ENCODE measurements at places on chromosomes 4 and X. TPM values are rescaled to one million over a fixed set of nuclear protein-coding genes. Genes with fewer than 3 reads are reported as not detected.

The F8 gene
- total RNA-seq, result 5.8 TPM

The TEX13C gene
- not detected for total RNA-seq

The STK26 gene
- 2.2 TPM for total RNA-seq

The ADGRL3 gene
- total RNA-seq, result 0.79 TPM

The AFF2 gene
- total RNA-seq, result 0.42 TPM

The GABRB1 gene
- not detected for total RNA-seq

GRCh38 chr4:1795299-1796195 is 2.5 kb downstream of the FGFR3 start:
- no peaks in the 10 kb centered on the region for H3K27me3 ChIP-seq
- peak overlapping the region; percentile 33 for H3K27ac ChIP-seq
- H3K36me3 ChIP-seq, result no peaks in the 10 kb centered on the region
- peak overlapping the region; percentile 61 for H3K4me3 ChIP-seq
- DNase-seq, result peak; percentile 56

GRCh38 chrX:13793897-13794296 is 23.0 kb downstream of the GPM6B start:
- H3K27me3 ChIP-seq, result no peaks in the 10 kb centered on the region
- H3K36me3 ChIP-seq, result no peaks in the 10 kb centered on the region
- DNase-seq, result no peak
- no peak overlapping the region for H3K4me3 ChIP-seq
- H3K4me1 ChIP-seq, result no peaks in the 10 kb centered on the region

GRCh38 chrX:134513091-134513490 is 53.1 kb downstream of the HPRT1 start:
- no peaks in the 10 kb centered on the region for H3K36me3 ChIP-seq
- no peak overlapping the region for H3K27ac ChIP-seq
- no peaks in the 10 kb centered on the region for H3K4me1 ChIP-seq
- H3K4me3 ChIP-seq, result no peak overlapping the region
- DNase-seq, result no peak

- H3K36me3 ChIP-seq, result no peaks in the 10 kb centered on the region
- H3K27ac ChIP-seq, result no peak overlapping the region
- no peak for DNase-seq
- H3K27me3 ChIP-seq, result no peaks in the 10 kb centered on the region
- H3K4me3 ChIP-seq, result no peak overlapping the region
Measured at GRCh38 chr4:70359115-70359661, 1.4 kb upstream of the SMR3A start.

DNA sequence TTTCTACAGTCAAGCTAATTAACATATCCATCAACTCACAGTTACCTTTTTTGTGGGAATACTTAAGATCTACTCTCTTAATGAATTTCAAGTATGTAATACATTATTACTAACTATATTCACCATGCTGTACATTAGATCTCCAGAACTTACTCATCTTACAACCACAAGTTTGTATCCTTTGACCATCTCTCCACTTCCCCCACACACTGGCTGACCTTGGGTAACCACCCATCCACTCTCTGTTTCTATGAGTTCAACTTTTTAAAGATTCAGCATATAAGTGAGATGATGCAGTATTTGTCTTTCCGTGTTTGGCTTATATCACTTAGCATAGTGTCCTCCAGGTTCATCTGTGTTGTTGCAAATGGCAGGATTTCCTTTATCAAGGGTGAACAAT is 30.5 kb upstream of the MAGED1 start:
- no peaks in the 10 kb centered on the region for H3K36me3 ChIP-seq
- H3K27me3 ChIP-seq, result no peaks in the 10 kb centered on the region
- H3K4me1 ChIP-seq, result no peaks in the 10 kb centered on the region

- no peaks in the 10 kb centered on the region for H3K4me1 ChIP-seq
- no peak for DNase-seq
- no peak overlapping the region for H3K4me3 ChIP-seq
- H3K27me3 ChIP-seq, result peaks cover 6% of the 10 kb centered on the region
- H3K36me3 ChIP-seq, result no peaks in the 10 kb centered on the region
Measured at GRCh38 chrX:57737881-57738280, 57.8 kb upstream of the NLRP2B start.

DNA sequence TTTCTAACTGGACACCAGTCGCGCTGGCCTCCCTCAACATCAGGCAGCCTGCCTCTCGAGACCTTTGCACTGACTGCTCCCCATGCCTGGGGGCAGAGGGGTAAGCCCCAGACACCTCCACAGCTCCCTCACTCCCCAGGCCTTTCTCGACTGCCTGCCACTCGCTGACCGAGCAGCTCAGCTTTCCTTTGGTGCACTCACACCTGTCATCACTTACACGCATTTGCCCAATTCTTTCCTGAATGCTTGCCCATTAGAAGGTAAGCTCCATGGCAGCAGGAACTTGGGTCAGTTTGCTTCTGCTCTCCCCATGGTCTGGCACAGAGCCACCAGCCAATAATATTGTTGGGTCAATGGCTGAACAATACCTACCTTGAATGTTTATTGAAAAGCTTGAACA is 32.2 kb upstream of the PROM1 start:
- H3K4me1 ChIP-seq, result no peaks in the 10 kb centered on the region
- DNase-seq, result no peak
- H3K36me3 ChIP-seq, result no peaks in the 10 kb centered on the region

DNA sequence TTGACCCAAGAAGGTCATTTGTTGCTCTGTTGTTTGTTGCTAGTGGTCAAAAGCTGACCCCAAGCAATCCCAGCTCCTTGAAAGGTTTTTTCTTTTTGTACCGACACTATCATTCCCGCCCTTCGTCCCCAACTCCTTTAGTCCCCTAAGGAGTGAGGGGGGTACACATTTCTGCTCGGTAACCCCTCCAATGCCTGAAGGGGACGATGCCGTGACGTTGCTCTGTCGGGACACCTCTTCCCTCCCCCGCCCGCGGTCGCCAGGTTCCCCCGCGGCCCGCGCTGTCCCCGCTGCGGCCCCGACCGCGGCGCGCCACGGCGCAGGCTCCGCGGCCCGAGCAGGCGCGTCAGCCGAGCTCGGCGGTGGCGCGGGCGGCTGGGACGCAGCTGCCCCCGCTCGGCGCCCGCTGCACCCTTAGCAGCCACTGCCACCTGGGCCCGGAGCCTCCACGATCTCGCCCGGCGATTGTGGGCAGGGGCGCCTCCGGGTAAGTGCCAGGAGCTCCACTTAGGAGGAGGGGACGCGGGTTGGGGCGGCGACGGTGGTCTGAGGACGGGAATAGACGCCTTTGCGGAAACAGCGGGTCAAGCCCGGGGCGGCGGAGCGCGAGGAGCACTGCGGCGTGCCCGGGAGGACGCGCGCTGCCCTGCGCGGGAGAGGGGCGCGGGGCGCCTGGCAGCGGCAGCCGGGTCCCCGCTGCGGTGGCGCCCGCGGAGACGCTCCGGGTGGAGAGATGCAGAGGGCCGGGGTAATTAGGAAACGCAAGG is at the start of gene GLRB:
GLRB (plus strand) TSS at position 340 of the 767 bp plus-strand sequence. CDS start 1,875 bp downstream, outside the sequence.
- H3K36me3 ChIP-seq, result no peaks in the 10 kb centered on the region
- peak within 1 kb of the TSS; percentile 57 for H3K4me3 ChIP-seq
- peak; percentile 38 for DNase-seq
- no peaks in the 10 kb centered on the region for H3K4me1 ChIP-seq
- peak within 1 kb of the TSS; percentile 65 for H3K27ac ChIP-seq

- no peak for DNase-seq
- no peaks in the 10 kb centered on the region for H3K27me3 ChIP-seq
- H3K4me1 ChIP-seq, result no peaks in the 10 kb centered on the region
- H3K4me3 ChIP-seq, result no peak overlapping the region
Measured at GRCh38 chrX:72029483-72030411, 102.0 kb downstream of the RTL5 start.

- H3K27me3 ChIP-seq, result no peaks in the 10 kb centered on the region
- DNase-seq, result no peak
- H3K27ac ChIP-seq, result no peak overlapping the region
- H3K4me3 ChIP-seq, result no peak overlapping the region
- peaks cover 10% of the 10 kb centered on the region for H3K36me3 ChIP-seq
Measured at GRCh38 chr4:53507671-53508286, 83.5 kb downstream of the LNX1 start.

- DNase-seq, result no peak
- no peak overlapping the region for H3K27ac ChIP-seq
Measured at GRCh38 chr4:87982036-87982435, 6.5 kb downstream of the SPP1 start.

DNA sequence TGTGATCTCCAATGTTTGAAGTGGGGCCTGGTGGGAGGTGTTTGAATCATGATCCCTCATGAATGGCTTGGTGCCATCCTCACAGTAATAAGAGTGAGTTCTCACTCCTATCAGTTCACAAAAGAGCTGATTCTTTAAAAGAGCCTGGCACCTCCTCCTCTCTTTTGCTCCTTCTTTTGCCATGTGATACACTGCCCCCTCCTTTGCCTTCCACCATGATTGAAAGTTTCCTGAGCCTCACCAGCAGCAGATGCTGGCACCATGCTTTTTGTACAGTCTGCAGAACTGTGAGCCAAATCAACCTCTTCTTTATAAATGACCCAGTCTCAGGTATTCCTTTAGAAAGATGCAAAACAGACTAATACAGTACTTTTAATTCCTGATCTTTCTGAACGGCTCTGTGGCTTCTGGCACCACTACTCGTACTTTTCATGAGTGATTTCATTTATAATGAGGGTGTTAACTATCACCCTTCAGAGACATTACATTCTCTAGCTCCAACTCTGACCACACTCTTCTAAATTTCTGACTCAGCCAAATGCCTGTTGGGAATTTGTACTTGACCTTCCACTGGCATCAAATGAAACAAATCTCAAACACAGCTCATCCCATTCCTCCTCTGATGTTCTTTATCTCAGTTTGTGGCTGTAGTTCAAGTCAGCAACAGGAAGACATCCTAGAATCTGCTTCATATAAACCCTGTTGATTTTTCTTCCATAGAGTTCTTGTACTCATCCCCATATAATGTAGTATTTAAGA is 4.2 kb downstream of the UFSP2 start:
- no peaks in the 10 kb centered on the region for H3K27me3 ChIP-seq
- no peaks in the 10 kb centered on the region for H3K36me3 ChIP-seq
- no peak for DNase-seq
- H3K4me1 ChIP-seq, result peaks cover 11% of the 10 kb centered on the region
- no peak overlapping the region for H3K4me3 ChIP-seq

- H3K36me3 ChIP-seq, result no peaks in the 10 kb centered on the region
- H3K27me3 ChIP-seq, result no peaks in the 10 kb centered on the region
- H3K4me3 ChIP-seq, result no peak overlapping the region
- no peaks in the 10 kb centered on the region for H3K4me1 ChIP-seq
- H3K27ac ChIP-seq, result no peak overlapping the region
Measured at GRCh38 chr4:54695788-54696187, 38.0 kb downstream of the KIT start.
